H7 (cell line): ENCODE measurements at places on chromosomes 12 and 14.

GRCh38 chr12:29023436-29024076, 125.5 kb upstream of the FAR2 start:
- DNase-seq, result no peak

GRCh38 chr12:82948491-82948890, 261.8 kb downstream of the TMTC2 start:
- DNase-seq, result no peak

GRCh38 chr12:107544937-107545336, 140.7 kb upstream of the PWP1 start:
- DNase-seq, result no peak

- no peak for DNase-seq
These were observed 231.2 kb downstream of the CHST11 start for GRCh38 chr12:104687823-104688573.

GRCh38 chr14:74737753-74738325, 24.9 kb downstream of the FCF1 start:
- no peak for DNase-seq
